Fibroblast of skin of left quadriceps (primary cell): ENCODE measurements at places on chromosomes 16 and 17.

GRCh38 chr17:80577876-80578570 is 33.4 kb downstream of the RPTOR start:
- no peak for DNase-seq

GRCh38 chr17:68035131-68035522 is 408 bp upstream of the KPNA2 start:
- no peak for DNase-seq

- DNase-seq, result no peak
Observed at GRCh38 chr16:17177959-17178905, 292.5 kb downstream of the XYLT1 start.

DNA sequence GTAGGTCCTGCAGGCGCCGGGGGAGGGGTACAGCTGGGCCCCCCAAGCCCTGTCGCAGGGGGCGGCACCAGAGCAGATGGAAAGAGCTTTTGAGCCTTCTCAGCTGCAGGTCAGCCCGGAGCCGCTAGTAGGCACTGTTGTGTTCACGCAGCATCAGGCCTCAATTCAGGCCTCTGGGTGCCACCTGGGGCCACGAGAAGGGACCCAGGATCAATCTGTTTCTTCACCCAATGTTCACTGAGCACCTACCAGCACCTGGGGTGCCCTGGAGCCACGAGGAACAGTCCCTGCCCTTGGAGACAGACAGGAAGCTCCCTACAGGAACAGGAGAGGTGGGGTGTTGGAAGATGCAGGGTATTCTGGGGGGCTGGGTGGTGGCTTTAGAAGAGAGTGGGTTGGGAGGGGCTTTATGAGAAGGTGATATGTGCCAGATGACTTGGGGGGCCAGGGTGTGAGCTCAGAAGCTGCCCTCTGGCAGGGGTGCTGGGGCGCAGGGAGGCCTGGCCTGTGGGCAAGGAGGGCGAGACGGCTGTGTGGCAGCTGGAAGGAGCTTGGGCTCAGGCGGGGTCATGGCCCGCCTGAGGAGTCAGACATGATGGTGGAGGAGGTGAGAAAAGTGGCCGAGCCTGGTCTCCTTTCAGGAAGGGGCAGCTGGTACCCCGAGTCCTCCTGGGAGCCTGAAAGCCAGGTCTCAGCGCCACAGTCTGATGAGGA is 121.9 kb upstream of the GSE1 start:
- DNase-seq, result no peak

DNA sequence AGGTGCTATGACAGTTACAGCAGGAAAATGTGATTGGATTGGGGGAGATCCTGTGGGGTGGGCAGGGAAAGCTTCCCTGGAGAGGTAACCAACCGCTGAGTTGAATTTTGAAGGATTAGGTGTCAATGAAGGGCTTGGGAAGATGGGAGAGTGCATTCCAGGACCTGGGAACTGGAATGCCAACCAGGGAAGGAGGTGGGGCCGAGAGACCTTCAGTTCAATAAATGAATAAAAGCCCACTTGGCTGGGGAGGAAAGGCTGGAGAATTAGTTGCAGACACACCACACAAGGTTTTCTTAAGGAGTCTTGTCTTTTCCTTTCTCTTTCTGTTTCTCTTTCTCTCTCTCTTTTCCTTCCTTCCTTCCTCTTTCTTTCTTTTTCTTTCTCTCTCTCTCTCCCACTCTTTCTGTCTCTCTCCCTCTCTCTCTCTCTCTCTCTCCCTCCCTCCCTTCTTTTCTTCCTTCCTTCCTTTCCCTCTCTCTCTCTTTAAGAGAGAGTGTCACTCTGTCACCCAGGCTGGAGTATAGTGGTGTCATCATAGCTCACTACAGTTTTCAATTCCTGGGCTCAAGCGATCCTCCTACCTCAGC is 3.3 kb downstream of the USP43 start:
- no peak for DNase-seq

DNA sequence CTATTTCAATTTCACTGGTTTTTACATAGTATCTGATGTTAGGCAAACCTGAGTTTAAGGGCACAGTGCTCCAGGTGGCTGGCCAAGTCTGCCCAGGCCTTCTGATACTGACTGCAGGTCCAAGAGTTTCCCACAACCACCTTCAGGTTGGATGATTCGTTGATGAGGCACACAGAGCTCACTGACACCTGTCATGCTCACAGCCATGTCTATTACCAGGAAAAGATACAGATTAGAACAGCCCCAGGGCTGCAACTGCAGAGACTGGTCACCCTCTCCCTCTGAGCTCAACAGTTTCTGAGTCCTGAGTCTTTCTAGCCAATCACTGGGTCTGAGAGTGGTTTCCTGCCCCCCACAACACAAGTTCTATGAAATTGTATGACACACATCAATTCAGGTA is 37.2 kb downstream of the MEAK7 start:
- no peak for DNase-seq
